ENCODE measurements at places on chromosomes 4 and X.

DNA sequence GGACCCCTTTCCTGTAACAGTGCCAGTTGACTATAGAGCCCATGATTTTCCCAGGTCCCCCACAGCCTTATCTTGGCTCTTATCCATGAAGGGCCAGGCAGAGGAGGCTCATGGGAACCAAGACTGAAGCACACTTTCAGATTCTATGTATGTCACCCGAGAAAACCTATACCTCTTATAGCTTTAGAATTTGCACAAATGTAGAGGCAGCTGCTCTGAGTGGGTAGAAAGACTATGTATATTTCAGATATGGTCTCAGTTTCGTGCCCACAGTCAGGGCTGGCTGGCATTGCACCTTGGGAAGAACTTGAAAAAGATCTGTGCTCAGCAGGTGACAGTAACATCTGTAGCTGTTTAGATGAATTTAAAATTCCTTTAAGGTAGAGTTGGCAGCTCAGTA lies 8.3 kb upstream of the LNX1 start:
- no peak for DNase-seq

DNA sequence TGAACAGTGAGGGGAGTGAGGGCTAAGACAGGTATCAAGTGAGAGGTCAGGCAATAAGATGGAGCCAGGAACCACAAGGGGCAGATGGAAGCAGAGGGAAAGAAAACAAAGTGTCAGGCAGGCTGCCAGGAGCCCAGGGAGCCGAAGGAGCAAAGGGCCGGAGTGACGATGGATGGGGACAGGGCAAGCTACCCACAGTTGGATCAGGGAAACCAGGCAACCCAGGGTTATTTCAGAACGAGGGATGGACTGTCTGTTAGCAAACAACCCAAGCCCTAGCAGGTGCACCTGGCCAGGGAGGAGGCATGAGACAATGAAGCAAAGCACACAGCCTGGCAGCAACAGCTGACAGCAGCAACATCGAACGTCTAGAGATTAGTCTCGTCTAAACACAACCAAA lies 39.2 kb downstream of the SEL1L3 start:
- DNase-seq: no peak

DNA sequence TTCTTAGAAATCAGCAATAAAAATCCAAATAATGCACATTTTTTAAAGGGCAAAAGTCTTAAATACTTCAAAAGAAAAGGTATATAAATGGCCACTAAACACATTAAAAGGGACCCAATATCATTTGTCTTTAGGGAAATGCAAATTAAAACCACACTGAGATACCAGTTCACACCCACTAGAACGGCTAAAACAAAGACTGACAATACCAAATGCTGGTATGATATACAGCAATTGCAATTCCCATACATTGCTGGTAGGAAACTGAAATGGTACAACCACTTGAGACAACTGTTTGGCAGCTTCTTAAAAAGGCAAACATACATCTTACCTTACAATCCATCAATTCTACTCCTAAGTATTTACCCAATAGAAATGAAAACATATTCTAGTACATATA lies 33.7 kb downstream of the CAMK2D start:
- DNase-seq: no peak

- DNase-seq: peak; percentile 85
Observed at GRCh38 chrX:23883737-23884354, 23.9 kb downstream of the APOO start.

- peak; percentile 15 for DNase-seq
Observed at GRCh38 chr4:165724786-165725185, 148.3 kb upstream of the TLL1 start.
